ENCODE measurements at places on chromosomes 1 and 21. TPM values are rescaled to one million over a fixed set of nuclear protein-coding genes. Genes with fewer than 3 reads are reported as not detected.

The MAGI3 gene
- total RNA-seq, result 3.7 TPM

The CLCA4 gene
- not detected for total RNA-seq

The FCRLB gene
- 2.6 TPM for total RNA-seq

The LRRC52 gene
- not detected for total RNA-seq

The ZSWIM5 gene
- total RNA-seq, result 0.84 TPM

The RAB13 gene
- total RNA-seq, result 48.7 TPM

The UQCRH gene
- total RNA-seq, result 435 TPM

The GUCA2B gene
- not detected for total RNA-seq

The HES2 gene
- total RNA-seq, result 27.8 TPM

The RGS18 gene
- 0.14 TPM for total RNA-seq

The TRIM63 gene
- 0.14 TPM for total RNA-seq

The C1orf185 gene
- total RNA-seq, result not detected

The LCE2A gene
- total RNA-seq, result not detected

The SEMA4A gene
- total RNA-seq, result 3.8 TPM

Data from kidney epithelial cell (primary cell).